GOT3 (cell line): ENCODE measurements at places on chromosomes 2 and 18.

GRCh38 chr18:77059294-77059916 is 73.2 kb downstream of the MBP start:
- no peak for DNase-seq

DNA sequence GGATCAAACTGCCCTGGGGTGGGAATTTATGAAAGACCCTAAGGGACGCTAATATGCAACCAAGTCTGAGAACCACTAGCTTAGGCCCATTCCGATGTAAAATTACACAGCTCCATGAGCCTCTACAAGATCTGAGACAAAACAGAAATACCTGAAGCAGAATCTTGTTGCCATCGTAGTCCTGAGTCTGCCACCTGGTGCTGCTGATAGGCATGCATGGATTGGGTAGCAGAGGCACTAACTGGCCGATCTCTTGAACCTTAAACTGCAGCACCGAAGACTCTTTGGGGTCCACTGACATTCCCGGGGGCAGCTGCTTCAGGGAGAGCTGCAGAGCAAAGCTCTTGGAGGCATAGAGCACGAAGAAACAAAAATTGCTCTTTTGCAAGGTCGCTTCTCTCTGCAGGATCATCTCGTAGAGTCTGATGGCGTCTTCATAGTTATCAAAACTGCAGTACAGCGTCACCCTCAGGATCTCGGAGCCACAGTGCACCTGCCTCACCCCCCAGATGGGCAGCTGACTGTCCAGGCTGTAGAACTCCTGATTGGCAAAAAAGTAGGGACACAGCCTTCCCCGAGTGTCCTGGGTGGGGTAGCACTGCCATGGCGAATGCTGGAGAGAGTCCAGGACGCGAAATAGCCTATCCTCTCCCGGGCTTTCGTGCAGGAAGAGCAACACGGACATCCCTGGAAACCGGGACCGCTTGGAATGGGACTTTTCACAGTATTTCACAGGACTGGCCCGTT is 848 bp downstream of the FAM124B start:
- no peak for DNase-seq

- DNase-seq: no peak
Observed at GRCh38 chr2:239966029-239966852, 58.9 kb downstream of the NDUFA10 start.

DNA sequence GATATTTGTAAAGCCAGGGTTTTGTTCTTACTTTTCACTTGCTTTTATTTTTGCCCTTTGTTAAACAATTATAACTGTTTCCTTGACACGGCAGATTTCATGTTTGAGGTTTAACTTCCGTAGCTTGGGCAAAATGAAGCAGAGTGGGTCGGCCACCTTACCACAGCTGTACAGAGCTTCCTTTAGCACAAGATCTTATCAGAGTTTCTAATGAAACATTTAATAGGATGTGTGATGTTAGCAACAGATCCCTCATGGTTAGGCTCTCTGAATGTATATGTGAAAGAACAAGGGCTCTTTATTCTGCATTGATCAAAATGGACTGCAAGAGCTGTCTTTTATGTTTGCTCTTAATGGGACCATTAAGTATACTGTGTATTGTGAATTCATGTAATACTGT is 22.3 kb downstream of the RNF125 start:
- DNase-seq: no peak

GRCh38 chr2:235050980-235051351 is 99.1 kb downstream of the SH3BP4 start:
- peak; percentile 59 for DNase-seq

GRCh38 chr18:11437046-11437445 is 172.3 kb upstream of the SLC35G4 start:
- no peak for DNase-seq

- DNase-seq: no peak
Observed at GRCh38 chr2:36468463-36469105, 113.0 kb downstream of the CRIM1 start.

DNA sequence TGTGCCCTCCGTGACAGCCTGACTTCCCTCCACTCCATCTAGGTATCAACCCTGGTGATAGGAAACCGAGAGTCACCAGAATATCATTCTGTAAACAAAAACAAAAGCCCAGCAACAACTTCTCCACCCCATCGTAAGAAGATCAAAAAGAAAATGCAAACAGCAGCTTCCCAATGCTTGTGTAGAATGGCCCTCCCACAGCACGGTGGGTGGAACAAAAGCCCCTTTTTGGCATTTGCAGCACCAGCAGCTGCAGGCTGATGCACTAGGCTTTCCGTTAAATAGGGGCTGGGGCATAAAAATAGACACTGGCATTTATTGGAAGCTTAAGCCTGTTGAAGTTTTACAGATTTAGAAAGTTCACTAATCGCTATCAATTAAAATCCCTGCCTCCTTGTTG is 513.0 kb downstream of the GALR1 start:
- no peak for DNase-seq

DNA sequence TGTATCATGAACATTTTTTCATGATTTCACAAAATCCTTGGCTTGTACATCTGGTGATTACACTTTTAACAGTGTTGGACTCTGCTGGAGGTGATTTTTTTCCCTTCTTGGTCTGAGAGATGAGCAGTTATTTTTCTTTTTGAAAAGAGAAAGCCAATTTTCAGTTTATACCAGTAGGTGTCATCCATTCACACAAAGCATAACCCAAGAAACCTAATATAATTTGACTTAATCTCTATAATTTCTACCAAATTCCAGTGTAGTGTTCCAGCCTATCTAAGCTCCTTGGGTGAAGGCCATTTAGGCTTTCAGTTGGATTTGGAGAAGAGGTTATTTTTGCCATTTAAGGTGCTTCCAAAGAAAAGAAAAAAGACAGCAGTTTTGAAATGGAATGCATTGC is 7.7 kb upstream of the ICOS start:
- no peak for DNase-seq

DNA sequence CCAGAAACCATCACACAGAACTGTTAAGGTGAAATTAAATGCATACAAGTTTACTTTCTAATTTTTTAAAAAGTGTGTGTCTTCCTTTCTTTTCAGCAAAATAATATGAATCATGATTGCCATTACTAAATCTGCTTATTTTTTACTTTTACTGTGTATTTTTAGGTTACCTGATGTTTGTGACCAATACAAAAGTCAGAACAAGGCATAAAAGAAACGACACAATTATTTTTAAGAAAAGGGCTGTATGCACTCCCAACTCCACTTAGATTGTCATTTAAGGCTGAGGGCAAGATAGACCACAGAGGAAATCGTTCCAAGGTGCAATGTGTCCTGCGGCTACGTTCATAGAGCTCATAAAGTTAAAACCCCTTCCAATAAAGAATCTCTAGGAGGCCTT is 797.0 kb downstream of the TDRD15 start:
- DNase-seq: no peak

DNA sequence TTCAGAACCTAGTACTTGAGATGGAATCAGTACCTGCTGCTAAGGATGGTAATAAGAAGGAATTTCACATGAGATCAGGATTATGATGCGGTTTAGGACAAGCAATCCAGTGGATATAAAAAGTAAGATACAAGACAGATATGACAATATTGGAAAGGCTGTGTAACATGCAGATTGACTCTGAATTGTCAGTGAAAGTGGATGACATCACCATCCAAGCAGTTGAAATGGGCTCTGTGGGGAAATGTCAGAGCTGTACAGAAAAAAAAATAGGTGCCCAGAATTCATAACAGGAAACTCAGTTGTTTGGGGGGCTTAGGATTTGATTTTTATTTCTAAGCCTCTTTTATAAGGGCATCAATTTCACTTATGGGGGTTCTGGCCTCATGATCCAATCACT is 438.3 kb downstream of the SPAG16 start:
- DNase-seq: no peak

DNA sequence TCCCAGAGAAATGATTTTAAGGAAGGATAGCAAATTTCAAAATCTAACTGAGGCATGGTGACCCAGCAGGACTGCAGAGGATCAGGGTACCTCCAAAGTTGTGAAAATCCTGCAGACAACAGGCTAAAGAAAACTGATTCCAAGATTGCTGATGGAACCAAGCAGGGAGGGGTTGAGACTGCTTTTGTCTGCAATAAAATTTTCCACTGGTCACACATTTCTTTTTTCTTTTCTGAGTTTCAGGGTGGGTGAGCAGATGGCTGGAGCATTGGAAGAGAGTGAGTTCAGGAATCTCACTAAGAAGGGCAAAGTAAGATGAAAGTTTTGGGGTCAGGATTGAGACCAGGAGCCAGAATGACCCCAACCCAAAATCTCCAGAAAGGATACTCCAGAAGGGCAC is 321.0 kb downstream of the TNS1 start:
- no peak for DNase-seq

- DNase-seq: no peak
Observed at GRCh38 chr2:32464431-32464830, 107.6 kb downstream of the BIRC6 start.
